ENCODE measurements at places on chromosomes 11 and 22. TPM values are rescaled to one million over a fixed set of nuclear protein-coding genes. Genes with fewer than 3 reads are reported as not detected.

GGT5 gene
- 0.94 TPM for total RNA-seq

DNA sequence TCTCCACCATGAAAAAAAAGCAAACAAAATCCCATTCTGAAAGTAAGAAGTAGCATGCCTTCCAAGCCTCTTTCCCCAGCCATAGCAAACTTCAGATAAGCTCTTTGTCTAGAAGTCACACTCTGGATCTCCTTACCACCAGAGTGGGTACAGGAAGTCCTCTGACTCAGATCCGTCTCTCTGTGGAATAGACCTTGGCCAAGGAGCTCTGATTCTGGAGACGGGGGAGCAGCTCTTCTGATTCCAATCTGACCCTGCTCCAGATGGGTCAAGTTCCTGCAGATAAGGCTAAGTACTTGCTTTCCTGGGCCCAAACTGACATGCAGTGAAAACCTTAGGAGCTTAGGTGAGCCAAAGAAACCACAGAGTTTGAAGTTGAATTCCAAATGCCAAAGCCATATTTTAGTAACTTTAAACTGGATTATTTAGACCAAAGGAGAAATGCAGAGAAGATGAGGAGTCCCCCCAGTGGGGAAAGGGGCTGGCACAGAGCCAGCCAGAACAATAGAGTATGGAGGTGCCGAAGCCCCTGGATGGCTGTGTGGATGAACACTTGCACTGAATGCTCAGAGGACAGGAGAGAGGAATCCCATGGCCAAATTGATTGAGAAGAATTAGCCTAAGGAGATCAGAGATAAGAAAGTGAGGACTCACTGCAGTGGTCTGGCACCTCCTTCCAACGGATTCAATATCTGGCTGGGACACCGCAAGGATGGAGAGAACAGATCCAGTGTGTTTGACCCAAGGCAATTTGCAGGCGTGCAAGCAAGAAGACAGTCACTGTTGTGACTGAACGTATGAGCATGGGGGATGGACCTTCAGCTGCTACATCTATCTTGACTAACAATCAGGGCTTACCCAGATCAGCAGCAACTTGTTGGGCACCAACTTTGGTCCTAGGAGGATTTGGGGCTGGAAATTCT is 54.9 kb downstream of the ENDOD1 start:
- DNase-seq = no peak

DNA sequence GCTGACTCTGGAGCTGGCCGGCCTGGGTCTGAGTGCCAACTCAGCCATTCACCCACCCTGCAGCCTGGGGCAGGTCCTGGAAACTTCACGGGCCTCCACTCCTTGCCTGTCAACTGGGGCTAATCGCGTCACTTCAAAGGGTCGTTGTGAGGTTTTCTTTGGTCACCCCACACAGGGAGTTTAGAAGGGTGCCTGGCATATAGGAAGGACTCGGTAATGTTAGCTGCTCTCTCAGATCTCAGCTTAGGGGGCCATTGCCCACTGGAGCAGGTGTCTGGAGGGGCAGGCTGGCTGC is 7.3 kb downstream of the INCENP start:
- DNase-seq = no peak

- no peak for DNase-seq
These were observed 932.8 kb downstream of the BRD1 start for GRCh38 chr22:48894804-48895250.

E2F8 gene
- 0.62 TPM for total RNA-seq

- no peak for DNase-seq
These were observed 109.7 kb upstream of the NARS2 start for GRCh38 chr11:78684377-78684776.

OR8K5 gene
- not detected for total RNA-seq

- DNase-seq = no peak
These were observed 23.2 kb downstream of the SHISAL1 start for GRCh38 chr22:44289414-44290171.

- DNase-seq = no peak
These were observed 234.9 kb upstream of the SESN3 start for GRCh38 chr11:95465887-95466286.

DNA sequence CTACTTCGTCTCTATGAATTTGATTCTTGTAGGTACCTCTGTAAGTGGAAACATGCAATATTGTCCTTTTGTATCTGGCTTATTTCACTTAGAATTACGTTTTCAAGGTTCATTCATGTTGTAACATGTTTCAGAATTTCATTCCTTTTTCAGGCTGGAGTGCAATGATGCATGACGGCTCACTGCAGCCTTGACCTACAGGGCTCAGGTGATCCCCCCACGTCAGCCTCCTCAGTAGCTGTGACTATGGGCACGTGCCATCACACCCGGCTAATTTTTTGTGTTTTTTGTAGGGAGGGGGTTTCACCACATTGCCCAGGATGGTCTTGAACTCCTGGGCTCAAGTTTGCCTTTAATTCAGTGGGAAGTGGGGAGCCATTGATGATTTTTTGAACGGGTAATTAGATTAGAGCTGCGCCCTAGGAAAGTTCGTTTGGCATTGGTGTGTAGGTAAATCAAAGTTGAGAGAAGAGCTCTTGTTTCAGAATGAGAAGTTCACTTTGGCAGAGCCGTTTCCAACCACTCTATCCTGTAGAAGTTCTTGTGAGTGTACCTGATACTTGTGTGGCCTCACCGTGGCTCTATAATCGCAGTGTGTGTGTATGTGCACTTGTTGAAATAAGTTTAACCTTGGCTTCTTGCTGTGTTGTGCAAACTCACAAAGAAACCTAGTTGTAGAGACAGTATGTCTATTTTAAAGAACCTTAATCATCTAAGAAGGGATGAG is 115.9 kb downstream of the NAV2 start:
- no peak for DNase-seq

GRCh38 chr22:20586403-20586745 is 79.0 kb downstream of the MED15 start:
- no peak for DNase-seq
